ENCODE measurements at places on chromosomes 2 and 18. TPM values are rescaled to one million over a fixed set of nuclear protein-coding genes. Genes with fewer than 3 reads are reported as not detected.

SCN1A gene
- total RNA-seq, result not detected

KLHL41 gene
- total RNA-seq, result not detected

CD28 gene
- 3.1 TPM for total RNA-seq

CTNNA2 gene
- total RNA-seq, result not detected

Data from omental fat pad (tissue), 4 donors.